Stimulated activated CD4-positive, alpha-beta T cell treated with anti-CD3 and anti-CD28 coated beads, Interleukin-12 subunit alpha, Interleukin-12 subunit beta, amount 100 ng/mL, for 24 hours (primary cell): ENCODE measurements at places on chromosomes 6 and 20.
A peak's percentile ranks its signal among the peaks of the same experiment; 100 is the strongest.

- DNase-seq = no peak
Observed at GRCh38 chr20:415820-416322, 7.8 kb downstream of the RBCK1 start.

- DNase-seq = no peak
Observed at GRCh38 chr20:55194947-55195346, 719.6 kb downstream of the DOK5 start.

DNA sequence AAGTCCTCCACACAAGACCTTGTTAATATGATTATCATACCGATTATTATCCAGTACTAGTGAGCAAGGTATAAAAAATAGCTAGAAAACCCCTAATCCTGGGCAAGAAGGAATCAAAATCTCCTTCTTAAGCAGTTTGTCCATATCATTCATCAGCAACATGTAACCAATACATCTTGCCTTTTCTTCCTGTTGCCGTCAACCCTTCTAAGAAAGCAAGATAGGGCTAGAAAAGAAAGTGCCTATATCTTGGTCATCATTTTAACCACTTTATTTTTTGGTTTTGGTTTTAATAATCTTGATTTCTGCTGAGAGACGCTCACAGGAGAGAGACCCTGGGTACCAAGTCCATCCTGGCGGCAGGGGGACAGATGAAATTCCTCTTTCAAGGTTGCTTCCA lies 27.2 kb upstream of the PREX1 start:
- DNase-seq = no peak

DNA sequence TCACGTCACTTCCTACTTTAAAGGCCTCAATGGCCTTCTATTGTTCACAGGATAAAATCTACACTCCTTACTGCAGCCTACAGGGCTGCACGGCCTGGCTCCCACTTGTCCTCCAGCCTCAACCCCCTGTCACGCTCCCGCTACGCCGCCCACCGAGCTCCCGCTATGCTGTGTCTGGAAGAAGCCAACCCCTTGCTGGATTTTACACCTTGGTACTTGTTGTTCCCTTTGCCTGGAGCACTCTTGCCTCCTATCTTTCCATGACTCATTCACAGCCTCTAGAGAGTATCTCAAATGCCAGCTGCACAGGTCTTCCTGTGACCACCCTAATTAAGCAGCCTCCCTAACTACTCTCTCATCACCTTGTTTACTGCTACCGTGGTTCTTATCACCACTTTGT lies 259.9 kb downstream of the PRKN start:
- no peak for DNase-seq

GRCh38 chr20:23435626-23436539 lies 3.6 kb upstream of the CSTL1 start:
- DNase-seq = no peak

- DNase-seq = no peak
Observed at GRCh38 chr20:52590100-52590499, 382.1 kb upstream of the TSHZ2 start.

GRCh38 chr20:20229595-20229994 lies 138.3 kb upstream of the INSM1 start:
- DNase-seq = no peak

GRCh38 chr20:45933266-45934045 lies 1.0 kb upstream of the PCIF1 start:
- DNase-seq = peak; percentile 59

GRCh38 chr6:10381133-10381829 lies 33.6 kb downstream of the TFAP2A start:
- DNase-seq = no peak

DNA sequence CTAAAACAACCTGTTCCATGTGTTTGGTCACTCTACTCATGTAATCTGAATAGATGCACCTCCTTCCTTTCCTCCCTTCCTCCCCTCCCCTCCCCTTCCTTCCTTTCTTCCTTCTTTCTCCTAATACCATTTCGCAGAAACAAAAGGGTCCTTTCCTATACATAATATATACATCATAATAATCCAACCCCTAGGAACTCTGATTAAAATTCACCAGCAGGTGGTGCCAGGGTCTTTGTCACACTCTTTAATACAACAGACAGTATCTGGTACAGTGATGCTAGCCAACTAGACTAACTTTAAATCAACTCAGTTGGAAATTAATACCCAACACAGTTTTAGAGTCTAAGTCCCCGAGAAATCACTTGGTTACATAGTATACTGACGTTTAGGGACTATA lies 181.2 kb upstream of the SHLD1 start:
- DNase-seq = peak; percentile 17

GRCh38 chr6:33621711-33622388 lies 728 bp downstream of the ITPR3 start:
- peak; percentile 16 for DNase-seq

DNA sequence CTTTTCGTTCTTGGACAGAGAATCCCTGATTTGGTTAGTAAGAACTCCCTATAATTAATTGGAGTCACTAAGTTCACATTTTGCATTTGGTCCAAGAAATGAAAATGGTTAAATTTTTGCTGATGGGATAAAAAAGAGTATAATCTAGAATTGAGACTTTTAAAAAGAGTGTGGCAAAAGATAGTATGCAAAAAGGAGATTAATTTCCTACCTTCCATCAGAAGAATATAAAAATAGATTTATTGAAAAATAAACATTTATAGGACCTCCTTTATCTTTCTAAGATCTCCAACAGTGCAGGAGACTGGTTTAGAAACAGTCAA lies 105.5 kb upstream of the EEF1E1 start:
- DNase-seq = no peak

GRCh38 chr6:44161997-44162338 lies 3.3 kb downstream of the CAPN11 start:
- DNase-seq = no peak

- DNase-seq = no peak
Observed at GRCh38 chr6:89501222-89501621, 68.3 kb downstream of the ANKRD6 start.

- DNase-seq = no peak
Observed at GRCh38 chr6:151690768-151691562, 116.5 kb upstream of the ESR1 start.

DNA sequence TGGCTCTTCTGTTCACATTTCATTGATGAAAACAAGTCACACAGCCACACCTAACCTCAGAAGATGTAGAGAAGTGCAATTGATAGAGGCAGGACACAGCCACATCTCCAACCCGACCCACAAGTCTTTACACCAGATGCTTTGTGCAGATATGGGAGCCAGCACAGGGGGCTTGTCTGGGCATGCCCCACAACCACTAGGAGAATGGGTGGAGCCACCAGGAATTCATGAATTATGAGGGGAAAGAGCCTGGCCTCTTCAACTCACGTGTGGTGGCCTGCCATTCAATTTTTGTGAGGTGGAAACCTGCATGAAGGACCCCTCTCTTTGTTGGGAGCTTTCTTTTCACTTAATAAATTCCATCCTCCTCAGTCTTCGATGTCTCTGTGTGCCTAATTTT lies 79.1 kb downstream of the OGFRL1 start:
- no peak for DNase-seq

GRCh38 chr20:1844325-1845162 lies 50.7 kb upstream of the SIRPA start:
- no peak for DNase-seq

- no peak for DNase-seq
Observed at GRCh38 chr6:113221850-113222249, 635.3 kb upstream of the MARCKS start.

DNA sequence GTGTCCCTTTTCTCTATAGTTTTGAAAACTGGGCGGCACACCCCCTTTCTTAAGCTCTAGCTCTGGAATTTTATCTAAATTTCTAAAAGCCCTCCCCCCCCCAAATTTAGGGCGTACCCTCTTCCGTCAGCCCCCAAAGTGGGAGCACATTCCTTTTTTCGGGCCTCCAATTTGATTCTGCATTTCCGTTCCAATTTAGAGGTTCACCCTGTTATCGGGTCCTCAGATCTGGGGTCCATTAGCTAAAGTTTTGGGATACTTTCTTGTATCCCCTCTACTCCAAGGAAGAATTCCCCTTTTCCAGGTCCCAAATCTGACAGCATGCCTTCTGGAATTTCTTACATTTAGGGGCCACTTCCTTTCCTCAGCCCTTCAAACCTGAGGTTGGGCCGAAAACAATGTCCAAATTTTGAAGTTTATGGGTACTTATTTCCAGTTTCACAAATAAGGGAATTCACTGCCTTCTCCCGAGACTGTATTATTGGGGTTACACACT lies 796 bp downstream of the PHF20 start:
- DNase-seq = no peak

DNA sequence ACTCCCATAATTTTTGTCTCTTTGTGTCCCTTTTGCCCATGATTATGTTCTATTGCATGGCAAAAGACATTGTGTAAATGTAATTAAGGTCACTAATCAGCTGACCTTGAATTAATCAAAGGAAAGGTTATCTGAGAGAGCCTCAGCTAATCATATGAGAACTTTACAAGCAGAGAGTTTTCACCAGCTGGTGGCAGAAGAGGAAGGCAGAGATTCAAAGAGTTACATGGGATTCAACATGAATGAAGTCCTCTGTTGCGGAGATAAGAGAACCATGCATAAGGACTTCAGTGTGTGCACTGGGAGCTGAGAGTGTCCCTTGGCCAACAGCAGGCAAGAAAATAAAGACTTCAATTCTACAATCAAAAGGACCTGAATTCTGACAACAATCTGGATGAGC lies 494.1 kb upstream of the ARID1B start:
- DNase-seq = no peak

DNA sequence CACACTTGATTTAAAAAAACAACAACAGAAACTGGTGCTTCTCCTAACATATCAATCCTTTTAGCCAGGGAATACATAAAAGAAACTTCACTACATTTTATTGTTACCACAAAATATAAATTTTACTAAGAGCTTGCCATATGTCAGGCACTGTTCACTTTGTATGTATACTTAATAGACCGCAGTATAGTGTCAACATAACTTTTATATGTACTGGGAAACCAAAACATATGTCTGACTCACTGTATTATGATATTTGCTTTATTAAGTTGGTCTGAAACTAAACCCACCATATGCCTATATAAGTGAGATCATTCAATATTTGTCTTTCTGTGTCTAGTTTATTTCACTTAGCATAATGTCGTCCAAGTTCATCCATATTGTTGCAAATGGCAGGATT lies 108.4 kb downstream of the KLHL32 start:
- no peak for DNase-seq
